ENCODE measurements at places on chromosomes 5 and 9.

- DNase-seq: no peak
Observed at GRCh38 chr5:135193213-135194125, 159.4 kb upstream of the PITX1 start.

DNA sequence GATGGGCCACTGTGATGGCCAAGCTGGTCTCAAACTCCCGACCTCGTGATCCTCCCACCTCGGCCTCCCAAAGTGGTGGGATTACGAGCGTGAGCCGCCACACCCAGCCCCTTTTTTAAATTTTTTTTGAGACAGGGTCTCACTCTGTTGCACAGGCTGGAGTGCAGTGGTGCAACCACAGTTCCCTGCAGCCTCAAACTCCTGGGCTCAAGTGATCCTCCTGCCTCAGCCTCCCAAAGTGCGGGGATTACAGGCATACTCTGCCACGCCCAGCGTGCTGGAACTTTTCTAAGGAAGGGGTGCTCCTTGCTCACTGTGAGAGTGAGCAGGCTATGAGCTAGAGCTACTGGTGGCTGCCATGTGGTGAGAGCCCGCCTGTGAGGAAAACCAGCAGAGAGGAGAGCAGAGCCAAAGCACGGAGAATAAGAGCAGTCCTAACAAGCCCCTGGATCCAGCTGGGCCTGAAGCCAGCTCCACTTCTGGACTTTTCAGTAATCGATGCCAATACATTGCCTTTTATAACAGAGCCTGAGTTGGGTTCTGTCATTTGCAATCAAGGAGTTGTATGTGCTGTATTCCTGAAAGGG is 75.5 kb upstream of the UNC5A start:
- DNase-seq: no peak

GRCh38 chr9:107751567-107752210 is 262.1 kb upstream of the KLF4 start:
- no peak for DNase-seq

- DNase-seq: no peak
Observed at GRCh38 chr5:31232273-31232888, 38.9 kb downstream of the CDH6 start.

GRCh38 chr5:104937598-104937997 is 1375.0 kb upstream of the NUDT12 start:
- no peak for DNase-seq

GRCh38 chr9:17521100-17521855 is 57.6 kb upstream of the SH3GL2 start:
- no peak for DNase-seq

Measured in stimulated activated CD4-positive, alpha-beta T cell treated with anti-CD3 and anti-CD28 coated beads, Interleukin-1b, Interleukin-23, amount 100 ng/mL, for 4 hours (primary cell).